Stimulated activated CD8-positive, alpha-beta memory T cell treated with anti-CD3 and anti-CD28 coated beads, Interleukin-2, amount 100 ng/mL, for 1 hour (primary cell): ENCODE measurements at places on chromosomes 2 and 18.

DNA sequence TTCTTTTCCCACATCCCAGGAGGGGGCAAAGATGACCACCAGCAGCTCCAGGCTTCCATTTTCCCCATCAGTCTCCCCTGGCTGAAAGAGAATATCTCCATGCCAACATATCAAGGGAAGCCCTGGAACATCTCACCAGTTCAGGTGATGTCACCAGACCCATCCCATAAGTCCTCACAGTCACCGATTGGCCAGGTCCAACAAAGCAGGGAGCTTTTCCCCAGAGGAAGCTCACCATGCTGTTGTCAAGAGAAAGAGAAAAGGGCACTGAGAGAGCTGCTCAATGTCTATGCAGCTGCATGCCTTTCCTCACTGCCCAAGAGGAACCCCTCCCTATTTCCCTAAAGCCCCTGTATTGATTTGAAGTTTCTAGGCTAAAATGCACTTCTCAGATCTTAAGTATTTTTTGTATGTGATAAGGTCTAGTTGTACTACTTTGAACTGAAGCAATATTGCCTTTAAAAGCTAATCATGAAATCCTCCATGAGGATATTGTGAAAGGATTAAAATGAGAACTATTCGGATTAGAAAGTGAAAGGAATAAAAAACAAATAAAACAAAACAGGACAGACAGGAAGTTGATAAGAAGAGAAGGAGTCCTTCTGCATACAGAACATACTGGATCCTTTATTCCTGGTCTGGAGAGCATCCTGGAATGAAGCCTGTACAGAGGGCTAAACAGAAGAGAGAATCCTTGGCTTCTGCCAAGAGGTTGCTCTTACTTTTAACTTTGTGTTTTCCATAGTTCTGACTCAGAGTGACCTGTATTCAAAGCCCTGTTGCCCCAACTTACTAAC, 45.2 kb upstream of the CTIF start:
- DNase-seq = no peak

- DNase-seq = no peak
Observed at GRCh38 chr2:56185101-56185581, 1.4 kb downstream of the CCDC85A start.

GRCh38 chr2:191612496-191612895, 65.4 kb upstream of the NABP1 start:
- DNase-seq = no peak

GRCh38 chr2:127680706-127681287, 5.5 kb upstream of the LIMS2 start:
- no peak for DNase-seq

GRCh38 chr2:201996679-201997314, 36.9 kb upstream of the FZD7 start:
- no peak for DNase-seq

- DNase-seq = peak; percentile 4
Observed at GRCh38 chr18:26190506-26190905, 35.7 kb upstream of the TAF4B start.

GRCh38 chr2:55805686-55806085, 112.0 kb upstream of the PNPT1 start:
- DNase-seq = no peak

DNA sequence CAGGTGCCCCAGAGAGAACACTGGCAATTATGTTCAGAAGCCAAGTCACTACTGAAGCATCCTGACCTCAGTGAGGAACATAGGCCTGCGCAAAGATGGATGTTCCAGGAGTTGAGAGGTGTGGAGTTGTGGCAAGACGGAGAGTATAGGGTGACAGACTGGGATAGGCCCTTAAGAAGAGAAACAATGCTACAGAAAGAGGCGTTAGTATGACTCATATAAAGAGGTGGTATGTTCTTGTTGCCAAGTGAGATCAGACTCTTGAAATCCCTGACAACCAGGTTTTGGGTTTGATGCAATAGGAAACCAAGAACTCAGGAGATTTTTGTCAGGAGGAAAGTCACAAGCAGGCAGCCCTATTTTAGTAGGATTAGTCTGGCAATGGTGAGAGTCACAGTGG, 185.6 kb downstream of the RIT2 start:
- DNase-seq = no peak

- DNase-seq = no peak
Observed at GRCh38 chr18:45671321-45671720, 52.7 kb upstream of the SLC14A1 start.

DNA sequence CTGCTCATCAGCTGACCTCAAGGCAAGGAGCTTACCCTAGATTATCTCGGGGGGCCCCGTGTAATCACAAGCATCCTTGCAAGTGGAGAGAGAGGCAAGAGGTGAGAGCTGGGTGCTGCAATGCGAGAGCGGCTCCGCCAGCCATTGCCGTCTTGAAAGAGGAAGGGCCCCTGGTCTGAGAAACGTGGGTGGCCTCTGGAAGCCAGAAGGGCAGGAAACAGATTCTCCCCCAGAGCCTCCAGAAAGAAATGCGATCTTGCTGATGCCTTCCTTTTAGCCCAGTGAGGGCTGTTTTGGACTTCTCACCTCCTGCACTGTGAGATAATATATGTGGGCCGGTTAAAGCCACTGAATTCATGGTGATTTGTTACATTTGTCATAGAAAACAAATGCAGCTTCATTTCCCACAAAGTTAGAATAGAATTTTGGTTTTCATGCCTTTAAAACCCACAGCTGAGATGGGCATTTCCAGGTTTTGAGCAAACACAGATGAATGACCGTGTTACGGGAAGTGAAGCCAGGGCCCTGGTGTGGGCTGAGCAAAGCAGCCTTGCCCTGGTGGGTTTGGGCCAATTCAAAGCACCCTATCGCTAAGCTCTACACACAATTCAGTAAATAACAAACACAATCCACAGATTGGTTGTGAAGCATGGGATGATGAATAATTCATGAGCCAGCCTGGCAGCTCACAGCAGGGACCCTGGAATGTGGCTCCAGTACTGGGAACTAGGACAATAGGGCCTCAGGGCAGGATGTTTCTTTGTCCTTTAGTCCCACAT, 319.9 kb upstream of the HS6ST1 start:
- no peak for DNase-seq

- no peak for DNase-seq
Observed at GRCh38 chr2:51693640-51694039, 661.7 kb upstream of the NRXN1 start.

- no peak for DNase-seq
Observed at GRCh38 chr2:75018162-75018561, 59.7 kb downstream of the POLE4 start.

- no peak for DNase-seq
Observed at GRCh38 chr18:58417752-58418151, 211.1 kb downstream of the ALPK2 start.

DNA sequence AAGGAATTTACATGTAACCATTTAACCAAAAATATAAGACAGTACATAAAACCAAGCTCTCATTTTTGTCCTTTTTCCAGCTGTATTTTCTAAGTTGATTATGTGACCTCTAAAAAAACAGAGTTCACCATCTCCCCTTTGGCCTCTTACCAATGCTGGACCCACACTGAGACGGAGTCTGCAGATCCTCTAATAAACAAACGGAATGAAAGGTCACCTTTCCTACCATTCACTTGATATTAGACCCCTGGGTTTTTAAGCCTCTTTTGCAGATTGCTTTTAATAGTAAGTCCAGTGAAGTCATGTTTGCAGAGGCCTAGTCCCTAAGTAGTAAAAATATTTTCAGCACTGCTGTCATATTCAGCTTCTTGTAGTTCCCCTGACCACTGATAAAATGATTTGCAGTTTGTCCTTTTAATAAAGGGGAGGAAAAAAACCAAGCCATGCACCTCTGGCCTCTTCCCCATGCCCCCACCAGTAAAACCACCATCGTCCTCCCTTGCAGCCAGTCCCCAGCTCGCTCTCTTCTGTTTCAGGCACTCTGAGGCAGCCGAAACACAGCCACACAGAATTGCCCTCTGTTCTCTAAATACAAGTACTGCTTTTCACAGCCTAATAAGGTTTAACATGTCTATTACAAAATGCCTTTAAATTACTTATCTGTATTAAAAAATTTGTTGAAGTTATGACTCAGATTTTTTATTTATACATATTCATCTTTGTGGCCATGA, 427.5 kb downstream of the PARD3B start:
- DNase-seq = no peak

- DNase-seq = no peak
Observed at GRCh38 chr2:213806125-213806726, 522.0 kb downstream of the SPAG16 start.

DNA sequence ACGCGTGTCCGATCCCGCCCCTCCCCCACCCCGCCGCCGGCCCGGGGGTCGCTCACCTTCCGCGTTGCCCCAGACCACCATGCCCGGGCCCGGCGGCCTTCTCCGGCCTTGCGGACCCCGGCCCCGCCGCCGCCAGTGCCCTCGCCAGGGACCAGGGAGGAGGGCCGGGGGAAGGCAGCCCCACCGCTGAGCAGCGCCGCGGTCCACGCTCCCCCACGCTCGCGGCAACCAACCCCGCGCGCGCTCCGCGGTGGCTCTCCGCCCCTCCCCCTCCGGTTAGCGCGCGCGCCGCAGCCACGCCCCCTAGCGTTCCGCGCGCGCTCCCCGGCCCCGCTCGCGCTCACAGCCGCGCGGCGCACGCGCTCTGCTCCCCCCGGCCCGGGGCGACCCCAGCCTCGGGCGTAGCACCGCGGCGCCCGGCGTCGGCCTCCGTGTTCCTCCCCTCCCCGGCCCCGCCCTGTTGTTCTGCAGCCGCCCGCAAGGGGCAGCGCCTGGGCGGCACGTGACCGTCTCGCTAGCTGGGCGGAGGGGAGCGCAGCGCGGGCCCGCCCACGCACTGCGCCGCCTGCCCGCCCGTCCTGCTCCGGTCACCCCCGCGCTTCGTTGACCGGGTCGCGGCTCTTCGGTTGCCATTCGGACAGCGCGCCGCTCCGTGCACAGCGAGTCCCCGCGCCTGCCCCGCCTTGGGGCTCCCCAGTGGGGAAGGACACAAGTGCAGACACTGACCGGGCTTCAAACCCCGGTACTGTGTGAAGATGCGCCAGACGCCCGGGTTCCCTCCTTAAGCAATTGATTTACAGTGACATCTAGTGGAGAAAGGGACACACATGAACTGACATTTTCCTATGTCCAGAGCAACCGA, at the start of gene REV1:
Gene REV1 (minus strand): TSS at position 257 of the 862 bp plus-strand sequence. CDS start 25,042 bp downstream, outside the sequence.
- DNase-seq = peak; percentile 85

- DNase-seq = no peak
Observed at GRCh38 chr2:191899410-191899809, 52.5 kb upstream of the CAVIN2 start.

DNA sequence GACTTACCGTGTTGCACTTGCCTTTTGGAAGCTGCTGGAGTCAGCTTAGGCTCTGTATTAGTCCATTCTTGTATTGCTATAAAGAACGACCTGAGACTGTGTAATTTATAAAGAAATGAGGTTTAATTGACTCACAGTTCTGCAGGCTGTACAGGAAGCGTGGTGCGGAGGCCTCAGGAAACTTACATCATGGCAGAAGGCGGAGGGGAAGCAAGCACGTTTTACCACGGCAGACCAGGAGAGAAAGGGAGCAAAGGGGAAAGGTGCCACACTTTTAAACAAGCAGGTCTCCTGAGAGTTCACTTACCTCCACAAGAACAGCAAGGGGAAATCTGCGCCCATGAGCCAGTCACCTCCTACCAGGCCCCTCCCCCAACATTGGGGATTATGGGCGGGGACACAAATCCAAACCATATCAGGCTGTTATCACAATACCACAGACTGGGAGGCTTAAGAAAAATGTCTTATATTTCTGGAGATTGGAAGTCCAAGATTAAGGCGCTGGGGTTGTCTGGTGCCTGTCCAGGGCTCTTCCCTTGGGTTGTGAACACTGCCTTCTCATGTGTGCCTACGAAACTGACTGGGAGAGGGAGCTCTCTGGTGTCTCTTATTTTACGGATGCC, 3.6 kb upstream of the D2HGDH start:
- DNase-seq = no peak

- DNase-seq = no peak
Observed at GRCh38 chr2:149313512-149313972, 16.8 kb upstream of the LYPD6 start.

DNA sequence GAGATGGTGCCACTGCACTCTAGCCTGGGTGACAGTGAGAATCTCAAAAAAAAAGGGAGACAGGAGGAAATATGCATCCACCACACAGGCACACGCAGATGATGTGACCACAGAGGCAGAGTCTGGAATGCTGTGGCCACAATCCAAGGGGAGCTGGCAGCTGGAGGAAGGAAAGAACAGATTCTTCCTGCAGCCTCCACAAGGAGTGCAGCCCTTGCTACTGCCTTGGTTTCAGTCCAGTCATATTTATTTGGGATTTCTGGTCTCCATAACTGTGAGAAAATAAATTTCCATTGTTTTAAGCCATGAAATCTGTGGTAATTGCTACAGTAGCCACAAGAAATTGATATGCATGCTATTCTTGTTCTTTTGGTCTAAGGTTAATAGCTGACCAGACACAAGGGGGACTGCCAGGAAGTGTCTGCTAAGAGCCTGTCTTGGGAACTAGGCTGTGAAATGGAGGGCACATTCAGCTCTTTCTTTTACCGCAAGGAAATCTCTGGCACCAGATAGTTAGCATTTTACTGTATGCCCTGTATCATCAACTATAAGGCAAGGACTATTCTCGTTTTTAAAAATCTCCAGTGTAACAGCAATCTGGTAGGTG, 133.1 kb upstream of the SEC11C start:
- no peak for DNase-seq

- no peak for DNase-seq
Observed at GRCh38 chr2:28413152-28413898, 20.7 kb downstream of the FOSL2 start.

DNA sequence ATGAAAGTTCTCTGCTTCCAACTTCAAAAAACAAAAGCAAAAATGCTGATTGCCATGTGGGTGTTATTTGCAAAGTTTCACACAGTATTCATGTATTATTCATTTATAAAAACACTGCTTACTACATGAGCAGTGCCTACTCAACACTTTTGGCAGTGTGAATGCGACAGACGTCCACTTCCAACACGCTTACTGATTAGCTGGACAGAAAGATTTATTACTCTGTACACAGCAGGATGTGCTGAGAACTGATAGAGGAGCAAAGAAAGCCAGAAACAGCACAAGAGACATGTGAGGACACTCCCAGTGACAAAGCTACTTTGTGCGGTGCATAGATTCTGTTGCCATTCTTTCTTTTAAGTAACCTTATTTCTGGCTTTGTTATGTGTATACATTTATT, 258.8 kb downstream of the DLGAP1 start:
- no peak for DNase-seq

DNA sequence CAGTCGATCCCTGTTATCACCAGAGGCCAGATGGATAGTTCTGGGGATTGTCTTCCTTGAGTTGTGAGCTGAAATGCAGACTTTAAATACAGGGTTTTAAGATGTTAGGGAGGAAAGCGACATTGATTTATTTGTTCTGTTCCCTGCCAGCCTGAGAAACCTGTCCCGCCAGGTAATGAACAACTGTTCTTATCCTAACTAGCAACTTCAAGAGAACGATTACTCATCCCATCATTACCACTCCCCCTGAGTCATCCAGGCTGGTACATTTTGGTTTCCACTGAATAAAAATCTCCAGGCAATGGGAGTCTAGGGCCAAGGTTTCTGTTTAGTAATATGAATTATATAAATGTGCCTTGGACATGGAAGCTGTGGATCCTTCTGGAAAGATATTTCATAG, 131.2 kb downstream of the LYPD6B start:
- DNase-seq = no peak

GRCh38 chr2:113157118-113157896, 16.5 kb upstream of the PSD4 start:
- DNase-seq = no peak
